ENCODE measurements at places on chromosomes 1 and 21.
A peak's percentile ranks its signal among the peaks of the same experiment; 100 is the strongest.

GRCh38 chr1:16630661-16631247 is 17.4 kb upstream of the NBPF1 start:
- no peak for DNase-seq

DNA sequence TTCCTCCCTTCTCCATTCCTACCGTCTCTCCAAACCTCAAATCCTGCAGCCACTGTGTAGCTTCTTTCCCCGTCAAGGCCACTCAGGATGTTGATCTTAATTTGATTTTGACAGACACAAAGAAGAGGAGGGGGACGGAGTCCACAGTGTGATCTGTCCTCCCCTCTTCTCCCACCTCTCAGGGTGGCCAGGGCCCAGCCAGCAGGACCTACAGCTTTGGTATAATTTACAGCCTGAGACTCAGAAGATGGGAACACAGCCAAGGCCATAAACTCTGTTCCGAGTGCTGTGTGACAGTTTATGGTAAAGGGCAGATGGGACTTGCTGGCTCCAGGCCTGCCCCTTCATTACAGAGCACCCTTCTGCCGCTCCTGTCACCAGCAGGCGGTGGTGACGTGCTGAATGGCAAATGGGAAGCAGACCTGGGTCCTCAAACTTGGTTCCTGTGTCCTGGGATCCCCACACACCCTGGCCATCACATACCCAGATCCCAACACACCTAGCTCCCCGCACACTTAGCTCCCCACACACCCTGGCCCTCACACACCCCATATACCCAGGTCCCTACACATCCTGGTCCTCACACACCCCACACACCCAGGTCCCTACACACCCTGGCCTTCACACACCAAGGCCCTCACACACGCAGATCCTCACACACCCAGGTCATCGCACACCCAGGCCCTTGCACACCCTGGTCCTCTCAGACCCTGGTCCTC is 71.6 kb downstream of the CD2 start:
- DNase-seq = peak; percentile 58

- DNase-seq = no peak
These were observed 486.7 kb downstream of the OMA1 start for GRCh38 chr1:58059789-58060188.

DNA sequence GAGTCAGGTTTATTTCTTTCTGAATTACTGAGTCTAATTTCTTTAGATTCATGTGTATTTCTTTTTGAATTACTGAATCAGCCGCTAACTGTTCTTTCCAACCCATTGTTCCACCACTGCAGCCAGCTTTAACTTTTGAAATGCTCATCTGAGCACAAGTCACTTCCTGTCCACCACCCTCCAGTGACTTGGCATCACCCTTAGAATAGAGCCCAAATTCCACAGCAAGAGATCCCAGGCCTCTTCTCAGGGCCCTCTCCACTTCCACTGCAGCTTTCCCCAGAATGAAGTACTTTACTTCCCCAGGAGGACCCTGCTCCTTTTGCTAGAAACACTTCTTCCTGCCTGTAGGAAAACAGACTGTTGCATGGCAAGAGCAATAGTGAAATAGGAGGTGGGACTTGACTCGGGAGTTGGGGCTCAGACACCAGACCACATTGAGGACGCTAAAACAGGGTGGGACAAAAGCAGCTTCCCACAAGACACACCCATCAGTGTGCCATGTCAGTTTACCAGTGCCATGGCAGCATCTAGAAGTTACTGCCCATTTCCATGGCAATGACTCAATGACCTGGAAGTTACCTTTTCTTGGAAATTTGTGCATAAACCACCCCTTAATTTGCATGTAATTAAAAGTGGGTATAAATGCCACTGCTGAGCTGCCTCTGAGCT is 56.5 kb upstream of the ADAR start:
- no peak for DNase-seq

GRCh38 chr1:54543729-54544496 is 4.1 kb upstream of the ACOT11 start:
- DNase-seq = no peak

DNA sequence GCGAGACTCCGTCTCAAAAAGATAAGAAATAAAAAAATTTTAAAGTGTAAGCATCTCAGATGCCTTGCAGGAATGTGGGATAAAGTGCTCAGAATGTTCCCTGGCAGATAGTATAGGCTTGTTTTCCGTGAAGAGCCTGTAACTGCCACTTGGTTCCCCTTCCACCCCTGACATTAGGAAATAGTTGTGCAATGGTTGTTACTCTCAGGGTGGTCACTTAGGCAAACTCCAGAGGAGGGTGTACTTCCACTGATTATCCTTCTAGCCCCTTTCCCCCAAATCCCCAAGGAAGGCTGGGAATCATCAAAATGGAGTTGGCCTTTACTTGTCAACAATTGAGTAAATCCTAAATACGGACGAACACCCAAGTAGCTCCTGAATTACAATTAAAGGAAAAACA is 10.4 kb downstream of the RPL11 start:
- no peak for DNase-seq

Data from WERI-Rb-1 (cell line).